ENCODE measurements at places on chromosomes 11 and 22. TPM values are rescaled to one million over a fixed set of nuclear protein-coding genes. Genes with fewer than 3 reads are reported as not detected.
A peak's percentile ranks its signal among the peaks of the same experiment; 100 is the strongest.

Gene OR51L1
- not detected for total RNA-seq

Gene CTR9
- 28.0 TPM for total RNA-seq

Gene ANGPTL5
- 2.4 TPM for total RNA-seq

Gene APBB1
- total RNA-seq: 57.7 TPM

Gene APOBEC3B
- 4.2 TPM for total RNA-seq

Gene GPHA2
- not detected for total RNA-seq

Gene LINC01488
- not detected for total RNA-seq

Gene ZBTB16
- total RNA-seq: 19.1 TPM

- DNase-seq: no peak
These were observed 29.5 kb upstream of the HIPK3 start for GRCh38 chr11:33227578-33228261.

GRCh38 chr22:44031158-44031952, 7.3 kb downstream of the PARVB start:
- no peak for DNase-seq

GRCh38 chr11:47355283-47356128, 3.0 kb upstream of the MYBPC3 start:
- DNase-seq: peak; percentile 95

GRCh38 chr11:117752721-117753237, 44.2 kb downstream of the DSCAML1 start:
- DNase-seq: no peak

GRCh38 chr11:11400635-11401232, 47.7 kb upstream of the CSNK2A3 start:
- DNase-seq: no peak

- no peak for DNase-seq
These were observed 10.5 kb upstream of the OR2AT4 start for GRCh38 chr11:75107187-75107586.

- no peak for DNase-seq
These were observed 36.3 kb upstream of the SORL1 start for GRCh38 chr11:121415856-121416255.

DNA sequence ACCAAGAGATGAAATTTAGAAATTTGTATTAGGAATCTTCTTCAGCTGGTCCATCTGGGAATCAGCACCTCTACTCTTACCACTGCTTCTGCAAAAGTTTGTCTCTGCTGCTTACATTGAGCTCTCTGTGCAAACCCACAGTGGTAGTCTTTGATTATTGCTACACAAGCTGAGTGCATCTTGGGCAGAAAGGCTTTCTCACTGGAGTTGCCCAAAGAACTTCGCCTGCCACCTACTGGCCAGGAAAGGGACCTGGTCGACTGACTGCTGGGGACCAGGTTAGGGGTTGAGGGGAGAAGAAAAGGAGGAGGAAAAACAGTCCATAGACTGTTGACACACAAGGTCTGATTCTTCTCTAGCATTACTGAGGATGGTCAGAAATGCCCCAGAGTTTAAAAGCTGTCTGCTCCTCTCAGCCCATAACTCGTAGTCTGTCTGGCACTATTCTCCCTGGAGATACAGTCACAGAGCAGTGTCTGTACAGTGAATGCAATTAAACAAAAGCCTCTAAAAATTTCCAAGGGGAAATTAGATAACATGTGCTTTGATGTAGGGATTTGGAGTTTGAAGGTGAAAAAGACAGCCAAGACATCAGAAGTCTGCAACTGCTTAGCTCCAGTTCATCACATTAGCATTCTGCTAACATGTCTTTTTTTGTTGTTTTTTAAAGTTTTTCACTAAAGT, 215.0 kb upstream of the CTSC start:
- DNase-seq: no peak

DNA sequence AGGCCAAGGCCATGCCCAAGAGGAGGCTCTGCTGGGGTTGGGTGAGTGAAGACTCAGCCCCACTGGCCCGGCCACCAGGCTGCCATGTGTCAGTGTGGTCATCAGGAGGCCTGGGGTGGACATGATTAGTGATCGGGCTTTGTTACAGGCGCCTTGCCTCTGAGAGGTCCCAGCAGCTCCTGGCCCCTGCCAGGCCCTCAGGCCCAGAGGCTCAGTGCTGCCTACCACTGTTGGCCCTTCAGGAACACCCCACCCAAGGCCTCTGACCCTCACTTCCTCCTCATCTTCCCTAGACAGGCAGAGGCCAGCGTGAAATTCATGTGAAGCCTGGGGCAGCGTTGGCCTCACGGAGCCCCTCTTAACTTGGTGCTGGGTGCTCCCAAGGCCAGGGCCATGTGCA, 2.2 kb downstream of the MRPL23 start:
- no peak for DNase-seq

- DNase-seq: no peak
These were observed 222.3 kb downstream of the NTM start for GRCh38 chr11:131592734-131593133.

DNA sequence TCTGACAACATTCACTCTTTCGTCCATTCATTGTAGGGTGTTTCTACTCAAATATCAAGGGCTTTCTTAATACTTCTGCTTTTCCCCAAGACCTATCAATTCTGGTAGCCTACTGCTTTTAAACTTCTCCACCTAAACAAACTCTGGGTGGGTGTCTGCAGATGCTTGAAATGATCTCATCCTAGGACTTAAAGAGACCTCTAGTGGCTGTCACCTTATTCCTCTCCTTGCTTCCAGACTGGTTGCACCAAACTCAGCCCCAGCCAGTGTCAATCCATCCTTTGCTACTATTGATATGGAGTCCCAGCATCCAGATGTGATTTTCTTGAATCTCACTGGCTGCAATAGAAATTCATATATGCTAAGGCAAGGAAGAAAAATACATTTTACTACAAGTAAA, 274.7 kb downstream of the NXPE2 start:
- no peak for DNase-seq

DNA sequence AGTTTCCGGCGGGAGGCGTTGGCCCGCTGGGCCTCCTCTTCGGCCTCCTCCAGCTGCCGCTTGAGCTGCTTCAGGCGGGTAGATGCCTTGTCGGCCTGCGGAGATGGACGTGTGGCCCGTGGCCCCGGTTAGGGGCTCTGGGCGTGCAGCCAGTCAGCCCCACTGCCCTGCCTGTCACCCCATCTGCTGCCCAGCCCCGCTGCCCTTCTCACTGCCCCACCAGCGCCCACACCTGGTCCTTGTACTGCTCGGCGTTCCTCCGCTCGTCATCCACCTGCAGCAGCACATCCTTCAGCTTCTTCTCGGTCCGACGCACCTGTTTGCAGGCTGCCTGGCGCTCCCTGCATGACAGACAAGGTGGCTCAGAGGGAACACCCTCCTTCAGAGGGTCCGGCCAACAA, 31.2 kb downstream of the APOL1 start:
- DNase-seq: no peak

- no peak for DNase-seq
These were observed 280.7 kb downstream of the BRD1 start for GRCh38 chr22:49546811-49547585.

GRCh38 chr22:17083811-17084441, 874 bp upstream of the IL17RA start:
- DNase-seq: no peak

GRCh38 chr22:28222052-28222451, 303.0 kb upstream of the PITPNB start:
- no peak for DNase-seq
